ENCODE measurements at places on chromosomes 6 and 20.

- no peak for DNase-seq
Measured at GRCh38 chr6:138645976-138646640, 127.5 kb upstream of the CCDC28A start.

DNA sequence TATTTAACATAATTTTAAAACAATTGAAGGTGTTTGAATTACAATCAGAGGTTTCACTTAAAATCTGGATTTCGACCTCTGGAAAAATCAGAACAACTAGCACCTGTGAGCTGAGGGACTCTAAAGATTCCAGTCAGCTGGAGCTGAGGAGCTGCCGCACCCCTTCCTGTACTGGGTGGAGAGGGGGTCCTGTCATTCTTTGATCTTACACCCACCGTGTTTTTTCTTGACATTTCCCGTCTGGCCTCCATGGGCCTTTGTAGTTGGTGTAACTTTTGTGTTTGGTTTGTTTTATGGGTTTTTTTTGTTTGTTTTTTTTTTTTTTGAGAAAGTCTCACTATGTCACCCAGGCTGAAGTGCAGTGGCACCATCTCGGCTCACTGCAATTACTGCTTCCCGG lies 17.2 kb downstream of the ARFGEF2 start:
- DNase-seq, result no peak

- DNase-seq, result no peak
Measured at GRCh38 chr20:39318911-39319310, 356.8 kb downstream of the DHX35 start.

DNA sequence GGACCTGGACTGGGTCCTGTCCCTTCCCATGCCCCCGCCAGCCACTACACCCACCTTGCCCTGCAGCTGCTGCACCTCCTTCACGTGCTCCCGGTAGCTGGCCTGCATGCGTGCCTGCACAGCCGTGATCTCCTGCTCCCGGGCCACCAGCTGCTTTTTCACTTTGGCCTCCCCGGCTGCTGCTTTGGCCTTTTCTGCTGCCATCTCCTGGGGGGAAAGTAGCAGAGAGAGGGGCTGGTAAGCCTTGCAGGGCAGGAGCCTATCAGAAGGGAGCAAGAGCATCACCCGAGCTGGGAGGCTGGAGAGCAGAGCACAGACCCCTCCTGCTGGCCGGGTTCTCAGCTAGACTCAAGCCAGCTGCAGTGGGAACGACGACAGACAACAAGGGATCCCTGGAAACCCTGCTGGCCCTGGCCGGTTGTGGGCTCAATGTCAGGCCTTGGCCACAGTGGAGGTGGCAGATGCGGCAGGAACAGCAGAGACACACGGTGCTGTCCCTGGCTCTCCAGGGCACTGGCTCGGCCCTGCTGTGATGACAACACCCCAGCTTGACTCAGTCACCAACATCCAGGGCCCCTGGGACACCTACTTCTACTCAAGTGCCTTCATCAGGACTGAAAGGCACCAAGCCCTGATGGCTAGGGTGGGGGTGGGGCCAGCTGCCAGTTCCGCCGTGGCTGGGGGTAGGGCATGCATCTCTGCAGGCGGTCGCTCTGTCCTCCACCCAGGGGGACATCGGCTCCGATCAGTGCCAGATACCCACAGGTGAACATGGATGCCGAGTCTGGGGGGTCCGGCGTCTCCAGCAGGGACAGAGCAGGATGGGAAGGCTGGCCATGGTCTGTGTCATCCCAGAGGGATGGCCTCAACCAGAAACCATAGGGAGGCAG lies 45.3 kb downstream of the RRBP1 start:
- no peak for DNase-seq

DNA sequence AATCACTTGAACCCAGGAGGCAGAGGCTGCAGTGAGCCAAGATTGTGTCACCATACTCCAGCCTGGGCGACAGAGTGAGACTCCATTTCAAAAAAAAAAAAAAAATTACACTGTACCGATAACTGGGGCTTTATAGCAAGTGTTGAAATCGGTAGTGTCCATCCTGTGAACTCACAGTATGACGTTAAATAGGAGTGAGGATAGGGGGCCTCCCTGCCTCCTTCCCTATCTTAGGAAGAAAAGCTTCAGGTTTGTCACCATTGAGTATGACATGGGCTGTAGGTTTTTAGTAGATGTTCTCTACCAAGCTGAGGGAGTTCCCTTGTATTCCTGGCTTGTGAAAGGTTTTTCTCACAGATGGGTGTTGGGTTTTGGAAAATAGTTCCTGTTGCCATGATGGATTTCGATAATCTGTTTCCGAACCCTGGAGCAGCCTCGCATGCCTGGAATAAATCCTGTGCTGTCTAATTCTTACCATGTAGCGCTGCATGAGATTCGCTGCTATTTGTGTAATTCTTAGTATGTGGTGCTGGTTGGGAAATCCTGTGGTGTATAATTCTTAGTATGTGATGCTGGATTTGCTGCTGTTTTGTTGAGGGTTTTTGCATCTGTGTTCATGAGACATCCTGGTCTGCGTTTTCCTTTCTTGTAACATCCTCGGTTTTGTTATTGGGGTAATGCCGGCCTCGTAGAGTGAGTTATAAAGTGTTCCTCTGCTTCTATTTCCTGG lies 23.6 kb downstream of the NTSR1 start:
- DNase-seq, result no peak

GRCh38 chr6:10550764-10551163 lies 29.6 kb downstream of the GCNT2 start:
- no peak for DNase-seq

DNA sequence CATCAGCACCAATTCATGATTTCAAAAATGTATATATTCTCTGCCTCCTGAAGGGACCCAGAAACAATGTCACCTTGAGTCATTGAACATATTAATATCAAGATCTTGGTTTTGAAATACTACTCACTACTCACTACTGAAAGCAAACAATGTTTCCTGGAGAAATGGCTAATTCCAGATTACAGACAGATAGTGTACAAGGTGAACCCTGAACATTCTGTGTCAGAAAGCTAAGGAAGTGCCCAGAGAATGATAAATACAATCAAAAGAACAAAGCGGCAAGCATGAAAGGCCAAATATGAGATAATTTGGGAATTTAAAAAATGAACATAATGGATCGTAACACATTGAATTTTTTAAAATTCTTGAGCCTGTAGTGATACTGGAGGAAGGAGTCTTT lies 101.5 kb upstream of the TENT5A start:
- DNase-seq, result no peak

DNA sequence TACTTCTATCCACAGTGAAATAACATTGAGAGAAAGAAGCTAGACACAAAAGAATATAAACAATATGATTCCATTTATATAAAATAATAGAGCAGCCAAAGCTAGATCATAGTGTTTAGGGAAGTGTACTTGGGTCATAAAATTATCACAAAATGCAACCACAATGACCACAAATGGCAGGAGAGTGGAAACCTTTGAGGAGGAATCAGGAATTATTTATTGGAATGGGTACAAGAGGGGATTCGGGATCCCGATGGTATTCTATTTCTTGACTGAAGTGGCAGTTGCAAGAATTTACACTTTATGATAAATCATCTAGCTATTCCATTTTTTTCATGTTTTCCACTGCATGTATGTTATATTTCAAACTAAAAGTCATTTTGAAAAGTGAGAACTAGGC lies 76.1 kb downstream of the IPCEF1 start:
- DNase-seq, result no peak

DNA sequence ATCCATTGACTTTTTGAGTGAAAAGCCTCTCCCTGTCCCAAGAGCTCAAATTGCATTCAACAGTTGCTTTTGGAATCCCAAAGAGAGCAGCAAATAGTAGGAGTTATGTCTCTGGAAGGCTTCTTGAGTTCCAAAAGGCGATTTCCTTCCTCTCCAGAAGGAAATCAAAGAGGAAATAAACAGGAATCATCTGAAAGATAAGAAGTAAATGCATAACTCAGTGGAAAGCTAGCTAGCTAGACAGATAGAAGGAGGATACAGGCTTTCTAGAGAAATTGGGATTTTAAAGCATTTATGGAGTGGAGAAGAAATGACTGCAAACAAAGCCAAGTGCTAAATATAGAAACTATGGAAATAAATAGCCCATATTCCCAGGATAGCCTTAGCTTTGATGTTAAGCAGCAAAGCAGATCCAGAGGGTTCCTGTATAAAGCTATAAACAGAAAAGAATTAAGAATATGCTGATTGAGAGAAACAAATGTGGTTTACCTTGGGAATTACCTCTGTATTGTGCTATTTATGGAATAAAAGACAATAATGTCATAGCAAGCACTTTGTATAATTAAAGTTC lies 214.7 kb downstream of the PLCB1 start:
- no peak for DNase-seq

DNA sequence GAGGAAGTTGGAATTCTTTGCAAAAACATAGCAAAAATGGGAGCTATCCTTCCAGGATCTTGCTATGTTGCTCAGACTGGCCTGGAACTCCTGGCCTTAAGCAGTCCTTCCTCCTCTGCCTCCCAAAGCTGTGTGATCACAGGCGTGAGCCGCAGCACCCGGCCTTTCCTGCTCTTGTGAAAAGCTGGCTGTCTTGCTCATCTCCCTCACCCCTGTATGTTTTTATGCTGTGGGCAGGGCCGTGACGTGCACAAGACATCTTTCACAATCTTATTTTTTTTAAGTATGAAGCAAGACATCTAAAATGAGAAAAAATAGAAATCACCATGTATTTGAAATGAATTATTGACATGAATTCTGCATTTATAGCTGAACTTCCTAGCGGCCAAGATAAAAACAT lies 110.4 kb downstream of the SAMD5 start:
- peak; percentile 93 for DNase-seq

DNA sequence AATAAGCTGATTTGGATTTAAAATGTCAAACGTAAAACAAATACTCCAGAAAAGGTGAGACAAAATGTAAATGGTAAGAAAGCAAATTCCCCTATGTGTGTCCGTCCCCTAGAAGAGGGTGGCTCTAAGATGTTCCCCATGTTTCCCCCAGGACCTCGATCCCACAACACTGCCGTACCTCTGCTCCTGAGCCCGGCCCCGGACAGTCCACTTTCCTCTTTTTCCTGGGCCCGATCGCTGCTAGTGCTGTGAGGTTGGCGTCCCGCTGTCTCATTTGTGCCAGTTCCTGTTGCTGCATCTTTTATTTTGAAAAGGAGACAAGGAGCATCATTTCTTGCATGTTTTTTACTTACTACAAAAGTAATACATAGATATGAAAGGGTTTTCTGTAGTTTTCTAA lies 68.3 kb downstream of the TAF4 start:
- no peak for DNase-seq

DNA sequence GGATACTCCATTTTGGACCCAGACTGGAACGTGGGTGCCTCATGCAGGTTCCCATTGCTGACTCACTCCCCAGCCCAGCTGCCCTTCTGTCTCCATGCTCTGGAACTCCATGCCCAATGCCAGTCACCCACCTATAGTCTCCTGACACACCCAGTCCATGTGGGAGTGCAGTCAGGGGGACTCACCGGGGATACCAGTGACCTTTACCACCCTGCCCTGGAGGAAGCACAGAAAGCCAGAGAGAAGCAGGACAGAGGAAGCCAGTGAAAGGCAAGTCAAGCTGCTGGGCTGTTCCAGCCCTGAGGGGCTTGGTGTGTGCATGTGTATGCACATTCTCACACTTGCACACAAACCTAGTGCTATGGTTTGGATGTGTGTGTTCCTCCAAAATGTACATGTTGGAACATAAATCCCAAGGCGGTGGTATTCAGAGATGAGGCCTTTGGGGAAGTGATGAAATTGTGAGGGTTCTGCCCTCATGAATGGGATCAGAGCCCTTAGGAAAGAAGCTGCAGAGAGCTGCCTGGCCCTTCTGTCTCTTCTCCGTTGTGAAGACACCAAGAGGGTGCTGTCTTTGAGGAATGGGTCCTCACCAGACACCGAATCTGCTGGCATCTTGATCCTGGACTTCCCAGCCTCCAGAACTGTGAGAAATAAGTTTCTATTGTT lies 121.4 kb upstream of the MAFB start:
- no peak for DNase-seq

DNA sequence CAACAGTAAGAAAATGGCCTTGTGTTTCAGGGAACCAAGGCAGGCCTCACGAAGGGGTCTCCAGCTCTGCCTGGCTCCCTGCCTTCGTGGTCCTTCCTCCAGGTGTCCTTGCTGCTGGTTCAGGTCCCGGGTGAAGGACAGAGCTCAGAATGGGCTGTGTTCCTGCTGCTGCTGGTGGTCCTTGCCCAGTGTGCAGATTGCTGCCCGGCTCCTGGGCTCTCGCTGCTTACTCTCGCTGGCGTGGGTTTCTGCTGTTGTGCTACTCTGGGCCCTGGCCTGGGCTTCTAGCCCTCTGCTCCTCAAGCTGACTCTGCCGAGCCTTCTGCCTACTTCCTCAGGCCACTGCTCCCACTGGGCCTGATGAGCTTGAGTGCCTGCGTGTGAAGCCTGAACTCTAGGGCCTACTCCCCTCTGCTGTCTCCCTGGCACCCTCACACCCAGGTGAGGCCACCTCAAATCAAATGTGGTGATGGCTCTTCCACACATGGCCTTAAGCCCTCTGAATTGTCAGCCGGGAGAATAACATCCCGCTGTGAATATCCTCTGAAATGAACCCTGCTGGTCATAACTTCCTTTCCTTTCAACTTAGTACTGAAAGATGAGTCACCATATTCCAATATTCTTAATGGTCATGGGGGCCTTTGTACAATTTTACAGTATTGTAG lies 171.6 kb downstream of the FOXC1 start:
- peak; percentile 23 for DNase-seq

- no peak for DNase-seq
Measured at GRCh38 chr20:4904127-4904860, 97.0 kb downstream of the SLC23A2 start.

- no peak for DNase-seq
Measured at GRCh38 chr6:38283734-38284362, 355.9 kb downstream of the BTBD9 start.

GRCh38 chr6:43515808-43516207 lies 918 bp downstream of the YIPF3 start:
- DNase-seq, result no peak

DNA sequence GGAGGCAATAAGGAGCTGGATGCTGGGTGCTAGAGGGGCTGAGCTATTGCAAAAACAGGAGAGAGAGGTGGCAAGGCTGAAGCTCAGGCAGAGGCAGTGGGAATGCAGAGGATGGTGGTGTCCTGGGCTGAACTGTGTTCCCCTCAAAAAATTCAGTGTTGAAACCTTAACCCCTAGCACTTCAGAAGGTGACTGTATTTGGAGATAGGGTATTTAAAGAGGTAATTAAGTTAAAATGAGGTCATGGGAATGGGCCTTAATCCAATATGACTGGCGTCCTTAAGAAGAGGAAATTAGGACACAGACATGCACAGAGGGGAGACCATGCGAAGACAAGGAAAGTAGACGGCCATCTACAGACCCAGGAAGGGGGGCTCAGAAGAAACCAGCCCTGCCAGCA lies 11.5 kb upstream of the MMP9 start:
- DNase-seq, result no peak

DNA sequence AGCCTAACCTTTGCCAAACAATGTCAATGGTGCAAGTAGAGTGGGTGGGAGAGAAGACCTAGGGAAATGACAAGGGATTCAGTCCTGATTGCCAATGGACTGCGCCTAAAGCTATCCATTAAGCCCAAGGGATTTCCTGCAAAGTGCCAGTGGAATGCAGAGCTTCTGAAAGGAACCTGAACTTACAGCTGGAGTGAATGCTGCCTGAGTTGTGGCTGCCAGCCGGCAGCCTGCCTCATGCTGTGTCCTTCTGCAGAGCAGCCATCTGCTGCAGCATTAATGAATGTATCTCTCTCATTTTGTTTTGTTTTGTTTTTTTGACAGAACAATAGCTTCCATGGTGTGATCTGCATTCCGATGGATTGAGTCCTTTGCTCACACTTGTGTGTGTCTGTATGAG lies 44.7 kb downstream of the SLC35F1 start:
- DNase-seq, result no peak
